Vagina (tissue), 2 donors: ENCODE measurements at places on chromosomes 5 and 9. TPM values are rescaled to one million over a fixed set of nuclear protein-coding genes. Genes with fewer than 3 reads are reported as not detected.

GRCh38 chr5:145743396-145744061 is 91.6 kb downstream of the PRELID2 start:
- H3K27me3 ChIP-seq: no peaks in the 10 kb centered on the region
- H3K27ac ChIP-seq: no peak overlapping the region
- H3K4me1 ChIP-seq: no peaks in the 10 kb centered on the region
- H3K36me3 ChIP-seq: no peaks in the 10 kb centered on the region
- H3K4me3 ChIP-seq: no peak overlapping the region
- no peak for DNase-seq

DNA sequence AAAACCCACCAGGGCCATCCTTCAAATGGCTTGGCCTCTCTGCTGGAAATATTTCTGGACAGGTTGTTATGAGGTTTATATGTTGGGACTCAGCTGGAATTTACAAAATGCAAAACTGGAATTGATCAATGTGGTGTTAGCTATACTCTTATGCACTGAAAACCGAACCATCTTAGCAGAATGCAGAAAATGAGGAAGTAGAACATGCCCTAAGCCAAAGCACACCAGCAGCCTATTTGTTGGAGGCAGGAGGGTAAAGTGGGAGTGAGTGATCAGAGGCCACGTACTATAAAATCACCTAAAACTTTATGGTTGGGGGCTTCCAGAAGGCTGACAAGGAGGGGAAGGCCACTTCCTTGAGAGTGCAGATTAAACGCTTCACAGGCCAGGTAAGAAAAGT is 63.6 kb upstream of the C5orf63 start:
- DNase-seq: no peak
- H3K27ac ChIP-seq: no peak overlapping the region
- H3K27me3 ChIP-seq: no peaks in the 10 kb centered on the region
- H3K4me1 ChIP-seq: no peaks in the 10 kb centered on the region

GRCh38 chr9:93270976-93271375 is 87.0 kb downstream of the WNK2 start:
- DNase-seq: no peak
- no peak overlapping the region for H3K4me3 ChIP-seq
- no peaks in the 10 kb centered on the region for H3K4me1 ChIP-seq
- no peaks in the 10 kb centered on the region for H3K36me3 ChIP-seq
- H3K27ac ChIP-seq: no peak overlapping the region
- H3K27me3 ChIP-seq: no peaks in the 10 kb centered on the region

DNA sequence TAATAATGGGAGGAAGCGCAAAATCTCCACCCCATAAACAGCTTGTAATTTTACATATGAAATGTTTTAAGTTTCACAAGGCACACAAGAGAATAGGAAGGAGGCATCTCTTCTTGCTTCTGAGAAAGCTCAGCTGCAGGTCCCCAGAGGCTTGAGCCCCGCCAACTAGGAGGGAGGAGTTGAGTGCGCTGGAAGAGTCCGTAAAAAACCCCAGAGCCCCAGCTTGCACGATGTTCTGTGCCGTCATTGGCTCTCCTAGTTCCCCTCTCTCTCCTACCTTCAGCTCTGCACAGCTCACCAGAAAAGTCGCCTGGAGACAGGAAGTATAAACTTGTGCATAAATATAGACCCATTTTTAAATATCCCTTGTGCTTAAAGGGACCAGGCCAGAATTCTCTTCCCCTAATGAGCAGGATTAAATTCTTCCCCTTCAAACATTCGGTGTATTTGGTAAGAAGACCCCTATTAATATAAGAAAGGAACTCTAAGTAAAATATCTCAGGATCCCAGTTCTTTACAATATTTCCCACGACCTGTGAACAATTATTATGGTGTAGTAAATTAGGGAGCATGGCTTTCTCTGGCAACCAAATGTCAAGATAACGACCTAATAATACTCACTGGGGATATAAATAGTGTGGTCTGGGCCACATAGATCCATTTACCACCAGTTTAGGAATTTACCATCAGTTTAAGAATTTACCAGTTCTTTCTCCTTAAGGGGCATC is 13.7 kb downstream of the GLRX start:
- peak overlapping the region; percentile 71 for H3K27ac ChIP-seq
- H3K36me3 ChIP-seq: no peaks in the 10 kb centered on the region
- H3K27me3 ChIP-seq: no peaks in the 10 kb centered on the region
- H3K4me1 ChIP-seq: peaks cover 45% of the 10 kb centered on the region
- peak overlapping the region; percentile 3 for H3K4me3 ChIP-seq

DNA sequence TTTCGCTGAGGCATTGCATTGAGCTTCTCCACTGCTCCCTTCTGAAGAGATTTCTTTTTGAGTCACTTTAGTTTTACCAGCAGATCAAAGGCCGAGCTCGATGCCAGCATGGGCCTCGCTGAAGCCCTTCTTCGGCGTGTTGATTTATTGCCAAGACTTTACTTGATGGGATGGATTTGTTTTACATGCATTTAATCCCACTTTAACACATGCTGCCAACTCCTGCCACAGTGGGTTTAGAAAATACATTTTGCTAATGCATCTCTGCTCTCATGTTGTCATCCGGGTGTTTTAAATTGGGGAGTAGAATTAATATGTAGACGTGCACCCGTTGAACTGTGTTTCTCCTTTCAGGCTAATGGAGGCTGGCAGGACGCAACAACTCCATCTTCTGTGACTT is 218.3 kb downstream of the PBX3 start:
- no peaks in the 10 kb centered on the region for H3K4me1 ChIP-seq
- H3K27ac ChIP-seq: no peak overlapping the region
- H3K4me3 ChIP-seq: no peak overlapping the region
- no peaks in the 10 kb centered on the region for H3K36me3 ChIP-seq
- DNase-seq: no peak
- no peaks in the 10 kb centered on the region for H3K27me3 ChIP-seq

DNA sequence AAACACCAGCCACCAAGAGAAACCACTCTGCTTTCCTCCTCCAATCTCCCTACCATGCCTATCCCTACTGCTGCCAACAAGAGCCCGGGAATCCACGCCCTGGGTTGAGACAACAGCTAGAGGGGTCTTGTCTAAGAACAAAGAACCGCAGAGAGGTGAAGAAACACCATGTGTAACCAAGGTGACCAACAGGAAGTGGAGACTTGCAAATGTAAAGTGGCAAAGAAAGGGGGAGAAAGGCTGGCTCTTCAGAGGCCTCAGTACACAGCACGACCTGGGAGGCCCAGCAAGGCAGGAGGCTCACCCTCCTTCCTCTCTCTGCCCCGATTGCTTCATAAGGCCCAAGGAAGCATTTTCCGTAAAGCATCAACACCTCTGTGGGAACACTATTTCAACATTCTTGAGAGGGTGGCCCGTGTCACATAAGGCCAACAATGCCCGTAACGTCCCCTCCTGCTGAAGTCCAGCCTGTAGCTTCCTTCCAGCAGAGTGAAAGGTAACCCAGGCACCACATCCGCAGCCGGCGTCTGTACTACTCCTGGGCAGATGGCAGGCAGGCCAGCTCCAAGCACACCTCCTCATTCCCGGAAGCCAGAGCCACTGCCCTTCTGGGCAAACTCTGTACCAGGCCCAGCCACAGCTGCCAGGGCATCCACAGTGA is 18.3 kb downstream of the CCNJL start:
- H3K36me3 ChIP-seq: no peaks in the 10 kb centered on the region
- no peak for DNase-seq
- no peaks in the 10 kb centered on the region for H3K4me1 ChIP-seq
- no peak overlapping the region for H3K4me3 ChIP-seq
- no peaks in the 10 kb centered on the region for H3K27me3 ChIP-seq

DNA sequence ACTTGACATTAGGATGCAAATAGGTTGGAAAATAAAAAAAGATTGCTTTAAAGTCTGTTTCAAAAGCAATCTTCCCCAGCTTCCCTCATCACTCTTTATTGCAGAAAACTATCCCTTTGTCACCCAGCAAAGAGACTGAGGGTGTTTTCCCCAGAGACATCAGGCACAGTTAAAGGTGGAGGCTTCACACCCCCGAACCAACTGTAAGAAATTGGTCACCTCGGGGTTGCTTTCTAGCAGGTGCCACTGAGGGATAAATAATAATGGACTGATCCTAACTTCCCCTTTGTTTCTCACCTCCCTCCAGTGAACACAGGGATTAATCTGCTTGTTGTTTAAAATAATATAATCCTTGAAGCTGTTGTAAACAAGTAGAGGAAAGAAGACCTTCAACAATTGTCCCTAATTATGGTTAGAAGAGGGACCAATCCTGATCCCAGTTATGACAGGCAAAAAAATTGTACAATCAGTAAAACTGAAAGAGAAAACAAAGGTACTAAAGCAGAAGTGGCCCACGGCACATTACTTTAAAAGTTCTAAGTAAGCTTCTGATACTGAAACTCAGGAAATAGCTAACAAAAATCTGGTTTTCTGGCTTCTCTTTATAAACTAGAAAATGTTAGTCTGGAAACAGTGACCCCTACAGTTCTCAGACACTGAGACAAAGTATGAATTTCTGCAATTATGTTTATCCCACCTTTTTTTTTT is 6.6 kb upstream of the PCSK1 start:
- H3K27ac ChIP-seq: no peak overlapping the region
- H3K4me3 ChIP-seq: no peak overlapping the region
- H3K4me1 ChIP-seq: no peaks in the 10 kb centered on the region
- no peaks in the 10 kb centered on the region for H3K36me3 ChIP-seq

The SLC44A1 gene
- 67.3 TPM for total RNA-seq

The PCDHGB1 gene
- total RNA-seq: 3.9 TPM

- no peaks in the 10 kb centered on the region for H3K4me1 ChIP-seq
- H3K27me3 ChIP-seq: no peaks in the 10 kb centered on the region
- no peak for DNase-seq
- no peak overlapping the region for H3K4me3 ChIP-seq
Measured at GRCh38 chr5:133381041-133381440, 231.3 kb downstream of the FSTL4 start.

DNA sequence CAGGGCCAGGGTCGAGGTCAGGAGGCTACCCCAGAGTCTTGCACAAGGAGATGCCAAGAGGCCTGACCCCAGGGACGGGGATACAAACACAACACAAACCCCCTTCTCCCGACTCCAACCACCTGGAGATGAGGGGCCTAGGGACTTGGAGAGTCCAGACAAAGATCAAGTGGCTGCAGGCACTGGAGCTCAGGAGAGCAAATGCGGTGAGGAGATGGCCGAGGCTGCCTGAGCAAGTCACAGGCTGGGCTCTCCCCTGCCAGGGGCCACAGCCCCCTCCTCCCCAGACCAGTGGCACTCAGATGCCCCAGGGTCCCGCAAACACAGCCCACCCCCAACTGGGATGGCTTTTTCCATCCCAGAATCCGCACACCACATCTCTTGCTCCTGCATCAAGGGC is 15.8 kb downstream of the SH3GLB2 start:
- H3K27ac ChIP-seq: no peak overlapping the region
- no peak for DNase-seq
- no peaks in the 10 kb centered on the region for H3K27me3 ChIP-seq

DNA sequence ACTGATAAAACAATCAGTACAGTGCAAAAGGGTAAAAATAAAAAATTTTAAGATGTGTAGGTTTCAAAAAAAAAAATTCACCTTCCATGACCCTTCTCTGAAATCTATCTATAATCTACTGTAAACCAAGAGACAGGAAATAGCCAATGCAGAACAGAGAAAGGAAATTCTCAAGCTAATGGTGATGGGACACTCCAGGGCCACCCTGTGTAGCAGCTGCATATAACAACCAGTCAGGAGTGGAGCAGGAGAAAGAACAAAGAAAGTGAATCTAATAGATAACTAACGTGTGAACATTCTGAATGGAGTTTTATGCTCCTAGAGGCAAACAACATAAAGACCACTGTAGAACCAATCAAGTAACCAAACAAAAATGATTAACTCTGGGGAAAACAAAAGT is 16.6 kb downstream of the SPTLC1 start:
- H3K4me1 ChIP-seq: peaks cover 14% of the 10 kb centered on the region
- no peak for DNase-seq
- H3K27me3 ChIP-seq: no peaks in the 10 kb centered on the region
- no peaks in the 10 kb centered on the region for H3K36me3 ChIP-seq

GRCh38 chr9:85514256-85514655 is 227.5 kb downstream of the AGTPBP1 start:
- H3K4me1 ChIP-seq: no peaks in the 10 kb centered on the region
- no peak for DNase-seq
- no peak overlapping the region for H3K4me3 ChIP-seq
- H3K27ac ChIP-seq: no peak overlapping the region

- no peaks in the 10 kb centered on the region for H3K36me3 ChIP-seq
- H3K27me3 ChIP-seq: no peaks in the 10 kb centered on the region
- no peak overlapping the region for H3K4me3 ChIP-seq
- peaks cover 19% of the 10 kb centered on the region for H3K4me1 ChIP-seq
- DNase-seq: no peak
Measured at GRCh38 chr9:4116071-4116581, 183.7 kb downstream of the GLIS3 start.

DNA sequence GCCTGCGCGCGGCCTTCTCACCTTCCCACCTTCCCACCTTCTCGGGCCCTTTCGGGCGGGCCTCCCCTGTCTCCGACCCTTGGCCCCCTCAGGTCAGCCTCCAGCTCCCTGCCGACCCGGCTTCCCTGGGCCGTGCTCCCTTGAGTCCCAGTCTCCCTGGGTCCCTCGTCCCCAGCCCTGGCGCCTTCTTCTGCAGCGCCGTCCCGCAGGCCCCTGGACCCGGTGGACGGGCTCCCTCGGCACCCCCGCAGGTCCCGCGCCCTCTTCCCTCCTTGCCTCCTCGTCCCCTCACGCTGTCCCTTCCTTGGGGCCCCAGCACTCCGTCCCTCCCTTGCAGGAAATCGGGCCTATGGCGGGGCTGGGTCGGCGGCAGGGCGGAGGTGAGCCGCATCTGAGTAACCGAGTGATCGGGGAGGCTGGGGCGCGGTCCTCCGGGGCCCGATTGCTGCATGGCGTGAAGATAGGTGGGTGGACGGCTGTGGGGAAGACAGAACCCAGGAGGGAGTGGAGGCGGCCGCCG is 7.6 kb downstream of the ARPC5L start:
- no peak for DNase-seq
- H3K4me1 ChIP-seq: peaks cover 62% of the 10 kb centered on the region
- H3K36me3 ChIP-seq: no peaks in the 10 kb centered on the region
- no peaks in the 10 kb centered on the region for H3K27me3 ChIP-seq
